Tibial artery (tissue), 4 donors: ENCODE measurements at places on chromosomes 1 and 21.

DNA sequence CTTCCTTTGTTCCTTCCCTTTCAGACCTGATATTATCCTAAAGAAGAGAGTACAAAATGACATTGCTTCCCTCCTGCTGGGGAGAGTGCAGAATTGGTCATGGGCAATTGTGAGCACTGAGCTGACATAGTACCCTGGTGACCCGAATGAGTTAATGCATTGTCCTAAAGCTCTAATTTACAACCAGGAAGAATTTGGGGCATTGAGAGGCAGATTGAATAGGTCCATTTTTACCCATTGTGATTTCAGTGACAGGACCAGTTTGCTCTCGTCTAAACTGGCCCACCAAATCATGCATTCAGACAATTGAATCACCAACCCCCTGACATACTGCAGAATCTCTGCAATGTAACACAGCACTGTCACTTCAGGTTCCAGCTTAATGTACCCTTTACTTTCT, 497.4 kb downstream of the DPYD start:
- no peak overlapping the region for H3K4me3 ChIP-seq
- DNase-seq: no peak
- H3K27ac ChIP-seq: no peak overlapping the region
- no peaks in the 10 kb centered on the region for H3K4me1 ChIP-seq

DNA sequence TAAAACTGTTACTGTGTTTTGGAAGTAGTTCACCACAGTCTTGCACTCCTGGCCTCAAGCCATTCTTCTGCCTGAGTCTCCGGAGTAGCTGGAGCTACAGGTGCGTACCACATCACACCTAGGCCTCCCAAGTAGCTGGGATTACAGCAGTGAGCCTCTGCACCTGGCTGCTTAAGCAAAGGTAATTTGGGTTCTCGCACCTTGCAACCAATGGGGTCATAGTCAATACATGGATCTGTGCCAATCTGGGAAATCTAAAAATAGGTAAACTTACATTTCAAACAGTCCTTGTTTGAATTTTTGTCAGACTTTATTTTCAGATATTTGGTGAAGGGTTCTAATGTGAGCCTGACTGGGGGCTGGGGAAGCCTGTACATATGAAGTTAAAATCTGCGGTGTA, 466.5 kb downstream of the PCP4 start:
- H3K36me3 ChIP-seq: no peaks in the 10 kb centered on the region
- H3K27ac ChIP-seq: no peak overlapping the region
- no peaks in the 10 kb centered on the region for H3K27me3 ChIP-seq
- no peak for DNase-seq
- no peaks in the 10 kb centered on the region for H3K4me1 ChIP-seq

DNA sequence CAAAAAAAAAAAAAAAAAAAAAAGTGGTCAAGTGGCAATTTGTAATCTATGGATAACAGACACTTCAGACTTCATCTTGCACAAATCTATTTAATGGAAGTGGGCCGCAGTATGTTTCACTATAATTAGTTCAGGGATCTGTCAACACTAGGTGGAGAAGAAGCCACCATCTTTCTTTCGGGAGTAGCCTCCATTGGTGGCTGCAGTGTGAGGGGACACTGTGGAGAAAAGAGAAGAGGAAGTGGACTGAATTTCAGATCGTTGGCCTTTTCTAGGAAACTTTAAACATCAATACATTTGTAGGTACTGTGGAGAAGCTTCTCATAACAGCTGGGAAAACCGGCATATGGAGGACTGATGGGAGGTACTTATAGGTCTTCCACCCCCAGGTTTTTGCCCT, 8.0 kb upstream of the ELAPOR1 start:
- H3K27me3 ChIP-seq: no peaks in the 10 kb centered on the region
- no peak for DNase-seq
- no peak overlapping the region for H3K4me3 ChIP-seq
- H3K27ac ChIP-seq: no peak overlapping the region
- no peaks in the 10 kb centered on the region for H3K4me1 ChIP-seq

- H3K27me3 ChIP-seq: no peaks in the 10 kb centered on the region
- peaks cover 25% of the 10 kb centered on the region for H3K4me1 ChIP-seq
- DNase-seq: no peak
- no peaks in the 10 kb centered on the region for H3K36me3 ChIP-seq
Observed at GRCh38 chr1:203284411-203285123, 20.8 kb upstream of the BTG2 start.

DNA sequence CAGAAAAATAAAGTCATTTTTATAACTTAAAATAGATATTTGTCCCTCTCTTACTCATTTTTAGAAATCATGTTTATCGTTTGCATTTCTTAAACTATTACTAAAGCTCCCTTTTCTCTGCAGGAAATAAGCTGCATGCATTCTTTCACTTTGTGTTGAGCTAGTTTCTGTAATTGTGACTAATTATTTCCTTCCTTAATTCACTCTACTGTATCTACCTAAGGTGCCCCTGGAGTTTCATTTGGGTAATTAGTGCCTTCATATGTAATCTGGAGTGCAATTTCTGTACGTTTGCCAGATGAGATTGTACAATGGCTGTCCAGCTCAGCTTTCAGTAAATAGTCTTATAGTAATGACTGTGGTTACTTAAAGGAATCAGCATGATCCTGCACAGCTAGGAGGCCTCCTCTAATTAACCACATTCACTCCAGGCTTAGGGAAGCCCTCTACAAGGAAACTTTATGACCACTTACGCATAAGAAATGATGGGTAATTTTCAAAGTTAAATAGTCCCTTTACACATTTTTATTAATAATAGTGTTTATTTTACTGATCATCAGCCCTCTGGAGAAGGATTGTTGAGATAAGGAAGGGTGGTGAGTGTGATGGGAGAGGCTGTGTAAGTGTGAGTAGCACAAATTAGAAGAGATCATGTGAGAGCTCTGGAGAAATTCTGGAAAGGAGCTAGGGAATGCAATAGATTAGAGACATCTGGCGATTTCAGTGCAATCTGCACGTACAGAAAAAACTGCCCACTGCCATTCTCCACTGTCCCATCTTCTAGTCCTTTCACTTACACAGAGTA, 86.8 kb downstream of the LRRC8C start:
- DNase-seq: no peak
- no peak overlapping the region for H3K27ac ChIP-seq
- H3K27me3 ChIP-seq: no peaks in the 10 kb centered on the region
- H3K36me3 ChIP-seq: no peaks in the 10 kb centered on the region

DNA sequence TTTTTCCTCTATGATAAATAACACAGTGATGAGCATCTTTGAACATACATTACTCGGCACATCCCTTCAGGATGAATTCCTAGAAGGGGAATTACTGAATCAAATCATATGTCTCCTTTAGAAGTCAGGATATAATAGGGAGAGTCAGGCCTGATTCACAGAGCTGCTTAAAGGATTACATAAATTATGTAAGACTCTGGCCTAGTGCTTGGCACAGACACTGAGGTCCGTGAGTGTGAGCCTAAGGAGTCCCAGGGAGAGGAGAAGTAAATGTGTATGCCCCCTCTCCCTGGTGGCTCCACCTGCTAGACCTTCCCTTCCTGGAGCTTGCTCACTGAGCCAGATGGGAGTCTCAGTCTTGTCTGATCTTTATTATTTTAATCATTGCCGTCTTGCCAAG, 8.6 kb upstream of the FOXE3 start:
- H3K27ac ChIP-seq: no peak overlapping the region
- no peaks in the 10 kb centered on the region for H3K4me1 ChIP-seq
- H3K27me3 ChIP-seq: peaks cover 7% of the 10 kb centered on the region
- H3K36me3 ChIP-seq: no peaks in the 10 kb centered on the region
